ENCODE measurements at places on chromosomes 2 and 18. TPM values are rescaled to one million over a fixed set of nuclear protein-coding genes. Genes with fewer than 3 reads are reported as not detected.

Gene BOK
- 48.1 TPM for total RNA-seq

DNA sequence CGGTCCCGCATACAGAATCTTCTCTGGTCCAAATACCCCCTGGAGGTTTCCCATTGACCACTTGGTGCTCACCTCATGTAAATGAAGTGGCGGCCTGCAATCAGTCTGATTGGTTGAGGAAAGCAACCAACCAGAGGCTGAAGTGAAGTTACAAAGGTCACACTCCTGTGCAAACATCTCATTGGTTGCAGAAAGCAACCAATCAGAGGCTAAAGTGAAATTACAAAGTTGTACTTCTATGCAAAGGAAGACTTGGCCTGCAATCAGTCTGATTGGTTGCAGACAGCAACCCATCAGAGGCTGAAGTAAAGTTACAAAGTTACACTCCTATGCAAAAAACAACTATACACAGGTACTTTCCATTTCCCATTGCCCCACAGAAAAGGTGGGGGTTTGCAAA lies 2.5 kb upstream of the SP100 start:
- peak; percentile 55 for DNase-seq

- no peak for DNase-seq
These were observed 1127.0 kb upstream of the CRIM1 start for GRCh38 chr2:35228584-35228983.

Gene LYPD6B
- total RNA-seq, result not detected
